ENCODE measurements at places on chromosomes 2 and 18. TPM values are rescaled to one million over a fixed set of nuclear protein-coding genes. Genes with fewer than 3 reads are reported as not detected.

KCNJ13 gene
- not detected for total RNA-seq

YWHAQ gene
- total RNA-seq, result 296 TPM

TUBA3E gene
- total RNA-seq, result not detected

DYNC2LI1 gene
- 24.0 TPM for total RNA-seq

UCN gene
- 4.6 TPM for total RNA-seq

CPSF3 gene
- total RNA-seq, result 56.7 TPM

ARHGEF33 gene
- 0.71 TPM for total RNA-seq

MROH2A gene
- 0.33 TPM for total RNA-seq

STK36 gene
- total RNA-seq, result 42.4 TPM

ITGB6 gene
- total RNA-seq, result 84.8 TPM

LCT gene
- total RNA-seq, result 1.4 TPM

DNA sequence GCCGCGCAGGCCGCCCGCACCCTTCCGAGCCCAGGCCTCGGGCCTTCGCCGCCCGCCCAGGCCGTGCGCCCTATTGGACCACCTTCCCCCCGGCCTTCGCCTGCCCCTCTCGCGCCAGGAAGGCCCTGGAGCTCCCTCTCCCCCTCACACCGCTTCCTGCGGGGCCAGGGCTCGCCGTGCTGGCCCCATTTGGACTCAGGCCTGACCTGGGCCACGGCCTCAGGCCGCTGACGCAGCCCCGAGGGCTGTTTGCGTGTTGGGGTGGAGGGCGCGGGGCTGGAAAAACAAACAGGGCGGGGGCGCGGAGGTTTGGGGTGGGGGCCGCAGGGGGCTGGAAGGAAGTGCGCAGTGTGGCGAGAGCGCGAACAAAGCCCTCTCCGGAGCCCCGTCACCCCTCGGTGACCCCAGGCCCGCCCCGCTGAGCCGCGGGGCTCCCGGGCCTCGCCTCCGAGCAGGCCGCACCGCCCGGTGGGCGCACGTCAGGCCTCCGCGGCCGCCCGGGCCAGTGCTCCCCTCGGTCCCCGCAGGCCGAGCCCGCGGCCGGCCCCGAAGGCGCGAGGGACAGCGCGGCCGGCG is 12.3 kb upstream of the SIX3 start:
- H3K4me1 ChIP-seq, result peaks cover 6% of the 10 kb centered on the region
- no peak overlapping the region for H3K27ac ChIP-seq
- DNase-seq, result no peak
- H3K4me3 ChIP-seq, result no peak overlapping the region

DNA sequence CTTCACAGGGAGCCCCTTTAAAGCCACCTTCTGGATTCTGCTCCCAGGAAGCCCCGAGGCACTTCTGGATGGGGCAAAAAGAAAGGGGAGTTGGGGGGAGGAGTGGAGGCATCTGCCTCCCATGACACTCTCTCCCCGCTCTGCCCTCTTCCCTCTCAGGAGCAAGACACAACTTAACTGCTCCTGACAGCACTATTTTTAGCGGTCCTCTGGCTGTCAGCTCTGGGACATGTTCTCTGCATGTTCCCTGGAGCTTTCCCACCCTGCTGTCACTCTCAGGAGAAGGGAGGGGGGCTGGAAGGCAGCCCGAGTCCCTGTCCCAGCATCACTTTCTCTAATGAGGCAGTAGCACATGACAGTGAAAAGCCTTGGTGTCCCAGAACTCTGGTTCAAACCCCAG is 32.3 kb downstream of the PLB1 start:
- no peak overlapping the region for H3K4me3 ChIP-seq
- H3K4me1 ChIP-seq, result no peaks in the 10 kb centered on the region
- DNase-seq, result no peak
- H3K27me3 ChIP-seq, result peaks cover 51% of the 10 kb centered on the region
- no peaks in the 10 kb centered on the region for H3K36me3 ChIP-seq
- H3K27ac ChIP-seq, result no peak overlapping the region

- H3K4me3 ChIP-seq, result no peak overlapping the region
- H3K27ac ChIP-seq, result no peak overlapping the region
- no peak for DNase-seq
- H3K36me3 ChIP-seq, result no peaks in the 10 kb centered on the region
- no peaks in the 10 kb centered on the region for H3K4me1 ChIP-seq
Observed at GRCh38 chr2:8380566-8380965, 301.3 kb upstream of the ID2 start.

- no peak overlapping the region for H3K27ac ChIP-seq
- no peak for DNase-seq
- peaks cover 50% of the 10 kb centered on the region for H3K4me1 ChIP-seq
Observed at GRCh38 chr2:120402067-120402433, 56.1 kb downstream of the INHBB start.

DNA sequence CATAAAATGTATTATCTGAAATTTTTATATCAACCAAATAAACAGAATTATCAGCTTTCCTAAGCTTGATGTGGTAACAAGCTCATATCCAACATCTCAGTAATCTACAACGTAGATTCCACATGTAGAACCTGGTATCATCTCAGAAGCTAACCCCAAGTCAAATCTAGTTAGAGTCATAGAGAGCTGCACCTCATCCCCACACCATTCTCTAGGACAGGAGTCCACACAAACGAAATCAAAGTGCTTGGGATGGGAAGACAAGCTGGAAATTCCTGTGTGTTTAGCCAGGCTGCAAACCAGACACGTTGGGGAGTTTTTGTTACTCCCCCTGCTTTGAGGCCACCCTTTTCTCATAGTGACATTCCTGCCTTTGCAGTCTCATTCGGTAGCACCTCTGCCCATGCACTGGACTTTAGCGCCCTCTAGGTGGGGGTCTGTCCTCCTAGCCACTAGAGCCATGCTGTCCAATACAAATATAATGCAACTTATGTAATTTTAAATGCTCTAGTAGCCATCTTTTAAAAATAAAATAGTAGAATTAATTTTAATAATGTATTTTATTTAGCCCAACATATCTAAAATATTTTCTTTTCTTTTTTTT is 28.1 kb upstream of the SATB2 start:
- H3K27me3 ChIP-seq, result no peaks in the 10 kb centered on the region
- DNase-seq, result peak; percentile 87
- no peaks in the 10 kb centered on the region for H3K4me1 ChIP-seq
- no peaks in the 10 kb centered on the region for H3K36me3 ChIP-seq
- no peak overlapping the region for H3K27ac ChIP-seq

- peaks cover 89% of the 10 kb centered on the region for H3K27me3 ChIP-seq
- H3K4me1 ChIP-seq, result peaks cover under 1% of the 10 kb centered on the region
- H3K27ac ChIP-seq, result no peak overlapping the region
- DNase-seq, result no peak
- H3K4me3 ChIP-seq, result no peak overlapping the region
Observed at GRCh38 chr2:11016735-11017388, 105.1 kb downstream of the KCNF1 start.

- H3K36me3 ChIP-seq, result peaks cover 5% of the 10 kb centered on the region
- no peak for DNase-seq
- no peak overlapping the region for H3K27ac ChIP-seq
- H3K27me3 ChIP-seq, result no peaks in the 10 kb centered on the region
Observed at GRCh38 chr18:48991676-48992075, 40.9 kb upstream of the SMAD7 start.

GRCh38 chr18:56097621-56098020 is 509.6 kb upstream of the TCF4 start:
- H3K36me3 ChIP-seq, result no peaks in the 10 kb centered on the region
- no peak for DNase-seq
- H3K4me3 ChIP-seq, result no peak overlapping the region

GRCh38 chr2:54572262-54572635 is 116.1 kb downstream of the SPTBN1 start:
- peak overlapping the region; percentile 84 for H3K4me3 ChIP-seq
- H3K27ac ChIP-seq, result peak overlapping the region; percentile 98
- DNase-seq, result peak; percentile 55
- peaks cover 90% of the 10 kb centered on the region for H3K4me1 ChIP-seq
- no peaks in the 10 kb centered on the region for H3K27me3 ChIP-seq

DNA sequence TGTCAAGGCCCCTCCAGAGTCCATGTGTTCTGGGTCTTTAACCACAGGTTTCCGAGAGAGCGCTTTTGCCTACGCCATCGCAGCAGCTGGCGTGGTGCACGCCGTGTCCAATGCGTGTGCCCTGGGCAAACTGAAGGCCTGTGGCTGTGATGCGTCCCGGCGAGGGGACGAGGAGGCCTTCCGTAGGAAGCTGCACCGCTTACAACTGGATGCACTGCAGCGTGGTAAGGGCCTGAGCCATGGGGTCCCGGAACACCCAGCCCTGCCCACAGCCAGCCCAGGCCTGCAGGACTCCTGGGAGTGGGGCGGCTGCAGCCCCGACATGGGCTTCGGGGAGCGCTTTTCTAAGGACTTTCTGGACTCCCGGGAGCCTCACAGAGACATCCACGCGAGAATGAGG is 9.3 kb downstream of the WNT10A start:
- no peak overlapping the region for H3K4me3 ChIP-seq
- H3K27me3 ChIP-seq, result peaks cover 13% of the 10 kb centered on the region
- no peak overlapping the region for H3K27ac ChIP-seq
- peaks cover 18% of the 10 kb centered on the region for H3K36me3 ChIP-seq
- peaks cover 22% of the 10 kb centered on the region for H3K4me1 ChIP-seq
- no peak for DNase-seq

DNA sequence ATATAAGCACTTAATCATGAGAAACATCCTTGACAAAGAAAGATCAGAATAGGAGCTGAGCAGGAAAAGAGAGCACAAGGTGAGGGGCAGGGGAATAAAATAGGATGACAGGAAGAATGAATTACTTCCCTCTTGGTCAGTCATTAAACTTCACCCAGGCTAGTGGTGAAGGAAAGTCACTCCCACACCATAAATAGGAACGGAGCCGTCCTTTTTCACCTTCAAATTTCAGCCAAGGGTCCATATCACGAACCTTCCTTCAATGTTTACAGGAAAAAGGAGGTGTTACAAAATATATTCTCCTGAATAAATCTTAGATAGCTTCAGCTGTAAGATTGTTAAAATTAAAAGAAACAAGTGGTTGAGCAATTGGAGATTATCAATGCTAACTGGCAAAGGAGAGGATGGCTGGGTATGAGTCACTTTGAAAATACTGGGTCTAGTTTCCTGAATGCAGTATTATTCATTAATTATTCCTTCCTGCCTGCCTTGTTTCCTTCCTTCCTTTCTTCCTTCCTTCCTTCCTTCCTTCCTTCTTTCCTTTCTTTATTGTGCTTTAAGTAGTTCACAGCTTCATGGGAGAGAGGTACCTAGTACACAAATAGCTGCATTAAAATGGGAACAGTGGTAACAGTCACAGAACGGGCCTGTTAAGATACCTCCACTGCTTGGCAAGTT is 292.3 kb upstream of the ID2 start:
- no peak overlapping the region for H3K4me3 ChIP-seq
- peak overlapping the region; percentile 58 for H3K27ac ChIP-seq
- H3K36me3 ChIP-seq, result no peaks in the 10 kb centered on the region
- H3K4me1 ChIP-seq, result peaks cover 18% of the 10 kb centered on the region

GRCh38 chr2:227870710-227871374 is 589 bp upstream of the DAW1 start:
- H3K4me3 ChIP-seq, result peak overlapping the region; percentile 72
- peak; percentile 37 for DNase-seq
- no peaks in the 10 kb centered on the region for H3K27me3 ChIP-seq
- H3K4me1 ChIP-seq, result peaks cover 51% of the 10 kb centered on the region
- peaks cover 22% of the 10 kb centered on the region for H3K36me3 ChIP-seq
- H3K27ac ChIP-seq, result peak overlapping the region; percentile 96

- no peaks in the 10 kb centered on the region for H3K36me3 ChIP-seq
- H3K27ac ChIP-seq, result no peak overlapping the region
- no peaks in the 10 kb centered on the region for H3K27me3 ChIP-seq
- no peak for DNase-seq
Observed at GRCh38 chr2:226376516-226377180, 423.0 kb downstream of the IRS1 start.

DNA sequence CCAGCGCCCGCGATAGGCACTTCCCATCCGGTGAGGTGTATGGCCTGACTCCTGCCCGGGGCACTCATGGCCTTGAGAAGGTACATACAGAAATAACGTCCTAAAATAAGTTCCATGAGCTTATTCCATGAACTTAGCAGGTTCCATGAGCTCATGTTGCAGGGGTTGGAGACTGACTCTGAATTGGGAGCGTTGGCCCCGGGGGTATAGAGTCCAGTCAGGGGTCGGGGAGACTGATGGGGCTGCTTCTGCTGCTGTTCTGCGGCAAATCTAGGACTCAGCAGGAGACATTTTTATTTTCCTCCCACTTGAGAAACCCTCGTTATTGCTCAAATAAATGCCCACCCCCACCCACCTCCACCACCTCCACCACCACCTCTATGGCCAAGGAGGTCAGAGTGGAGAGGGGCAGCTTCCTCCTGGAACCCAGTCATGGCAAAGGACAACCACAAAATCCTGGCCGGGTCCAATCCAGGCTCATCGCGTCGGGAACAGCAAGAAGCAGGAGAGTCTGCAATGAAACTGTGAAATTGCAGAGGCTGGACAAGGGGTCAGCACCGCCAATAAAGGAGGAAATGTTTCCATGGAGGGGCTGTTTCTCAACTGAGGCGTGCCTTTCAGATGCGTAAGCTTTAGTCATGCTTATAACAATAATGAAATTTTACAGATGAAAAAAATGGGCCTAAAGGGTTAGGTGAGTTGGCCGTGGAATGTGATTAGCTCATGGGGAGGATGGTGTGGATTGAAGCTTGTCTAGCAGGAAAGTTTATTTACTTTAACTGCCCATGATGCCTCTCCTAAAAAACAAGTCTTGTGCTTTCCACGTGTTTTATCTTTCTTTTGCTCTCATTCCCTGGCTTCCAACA is 136.6 kb upstream of the ALKAL2 start:
- no peak overlapping the region for H3K4me3 ChIP-seq
- no peaks in the 10 kb centered on the region for H3K4me1 ChIP-seq
- H3K36me3 ChIP-seq, result no peaks in the 10 kb centered on the region

DNA sequence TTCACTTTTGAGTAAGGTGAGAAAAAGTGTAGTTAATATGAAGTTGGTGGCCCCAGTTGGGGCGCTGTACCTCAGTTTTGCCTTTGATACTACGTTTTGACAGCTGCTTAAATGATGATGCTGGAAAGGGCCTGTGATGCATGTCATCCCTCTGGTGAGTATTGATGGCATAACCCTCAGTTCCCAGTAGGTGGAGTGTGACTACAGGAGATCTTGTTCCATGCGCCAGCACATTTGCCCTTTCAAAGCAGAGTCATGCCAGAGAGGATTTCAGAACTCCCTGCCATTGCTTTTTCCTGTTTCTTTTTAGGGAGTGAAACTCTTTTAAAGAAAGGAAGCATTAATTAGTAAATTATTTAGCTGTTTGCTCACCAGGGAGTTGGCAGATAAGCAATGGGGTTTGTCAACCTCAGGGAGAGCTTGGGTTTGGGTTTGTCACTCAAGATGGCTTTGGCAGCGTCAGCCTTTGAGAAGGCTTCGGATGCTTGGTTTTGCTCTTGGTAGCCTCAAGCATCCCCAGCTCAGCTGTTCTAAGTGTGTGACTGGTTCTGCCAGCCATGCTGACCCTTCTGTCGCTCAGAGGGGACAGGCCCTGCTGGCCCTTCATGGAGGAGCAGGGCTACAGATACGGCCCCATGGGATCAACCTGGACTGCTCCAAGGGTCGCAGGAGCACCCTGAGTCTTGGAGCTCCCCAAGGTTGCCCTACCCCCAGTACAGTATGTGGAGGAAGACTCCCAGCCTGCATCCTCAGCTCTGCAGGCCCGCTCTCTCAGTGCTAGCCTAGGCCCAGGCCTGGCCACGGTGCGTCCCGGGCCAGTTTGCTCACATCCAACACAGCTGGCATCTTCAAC is 29.1 kb downstream of the ARMC9 start:
- H3K27ac ChIP-seq, result no peak overlapping the region
- no peak overlapping the region for H3K4me3 ChIP-seq
- H3K4me1 ChIP-seq, result peaks cover 23% of the 10 kb centered on the region
- H3K36me3 ChIP-seq, result no peaks in the 10 kb centered on the region

GRCh38 chr2:120944575-120944974 is 208.9 kb downstream of the GLI2 start:
- no peaks in the 10 kb centered on the region for H3K27me3 ChIP-seq
- H3K4me1 ChIP-seq, result peaks cover 41% of the 10 kb centered on the region
- no peak overlapping the region for H3K27ac ChIP-seq
- DNase-seq, result no peak
- H3K4me3 ChIP-seq, result no peak overlapping the region
- H3K36me3 ChIP-seq, result peaks cover 5% of the 10 kb centered on the region

All from Calu3 (cell line).